Suppressor macrophage (primary cell): ENCODE measurements at places on chromosomes 7 and 10.

DNA sequence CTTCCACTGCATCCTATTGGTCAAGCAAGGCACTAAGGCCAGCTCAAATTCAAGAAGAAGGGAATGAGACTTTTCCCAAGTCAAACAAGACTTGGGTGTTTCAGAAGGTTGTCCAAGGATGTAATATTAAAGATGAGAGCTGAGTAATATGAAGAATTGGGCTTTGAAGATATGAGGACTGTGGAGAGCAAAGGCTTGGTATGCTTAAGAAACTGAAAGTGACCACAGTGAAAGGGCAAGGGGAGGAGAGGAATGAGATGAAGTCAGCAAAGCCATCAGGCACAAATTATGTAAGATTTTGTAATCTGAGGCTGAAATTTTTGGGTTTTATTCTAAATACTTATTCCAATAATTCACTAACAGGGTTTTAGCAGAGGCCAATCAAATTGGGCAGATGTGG lies 38.6 kb upstream of the NPY start:
- no peak for DNase-seq

DNA sequence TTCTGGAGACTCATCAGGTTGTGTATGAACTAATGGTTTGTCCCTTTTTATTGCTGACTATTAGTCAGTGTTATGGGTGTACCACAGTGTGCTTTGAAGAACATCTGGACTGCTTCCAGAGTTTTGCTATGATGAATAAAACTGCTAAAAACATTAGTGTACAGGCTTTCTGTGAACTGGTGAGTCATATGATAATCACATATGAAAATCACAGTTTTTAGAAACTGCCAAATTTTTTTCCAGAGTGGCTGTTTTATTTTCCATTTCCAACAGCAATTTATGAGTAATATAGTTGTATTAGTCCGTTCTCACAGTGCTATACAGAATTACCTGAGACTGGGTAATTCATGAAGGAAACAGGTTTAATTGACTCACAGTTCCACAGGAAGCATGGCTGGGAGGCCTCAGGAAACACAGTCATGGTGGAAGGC lies 281.2 kb upstream of the VSTM2A start:
- no peak for DNase-seq

DNA sequence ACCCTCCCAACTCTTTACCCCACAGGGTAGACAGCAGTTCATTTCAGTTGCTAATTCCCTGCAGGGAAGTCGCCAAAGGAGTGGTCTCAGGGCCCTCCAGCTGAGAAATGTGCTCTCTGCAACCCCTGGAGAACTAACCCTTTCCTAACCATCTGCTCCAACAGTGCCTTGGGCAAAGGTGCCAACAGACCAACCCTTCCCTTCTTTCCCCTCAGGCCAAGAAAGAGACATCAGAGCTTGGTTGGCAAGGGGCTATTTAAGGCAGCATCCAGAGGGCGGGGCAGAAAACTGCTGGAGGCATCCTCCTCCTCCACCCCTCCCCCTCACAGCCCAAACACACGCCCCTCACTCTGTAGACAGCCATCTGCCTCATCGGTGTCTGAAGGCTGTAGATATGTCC lies 1.7 kb downstream of the SORBS1 start:
- DNase-seq: no peak

- DNase-seq: peak; percentile 58
These were observed 45.5 kb downstream of the MYOF start for GRCh38 chr10:93436591-93437085.

DNA sequence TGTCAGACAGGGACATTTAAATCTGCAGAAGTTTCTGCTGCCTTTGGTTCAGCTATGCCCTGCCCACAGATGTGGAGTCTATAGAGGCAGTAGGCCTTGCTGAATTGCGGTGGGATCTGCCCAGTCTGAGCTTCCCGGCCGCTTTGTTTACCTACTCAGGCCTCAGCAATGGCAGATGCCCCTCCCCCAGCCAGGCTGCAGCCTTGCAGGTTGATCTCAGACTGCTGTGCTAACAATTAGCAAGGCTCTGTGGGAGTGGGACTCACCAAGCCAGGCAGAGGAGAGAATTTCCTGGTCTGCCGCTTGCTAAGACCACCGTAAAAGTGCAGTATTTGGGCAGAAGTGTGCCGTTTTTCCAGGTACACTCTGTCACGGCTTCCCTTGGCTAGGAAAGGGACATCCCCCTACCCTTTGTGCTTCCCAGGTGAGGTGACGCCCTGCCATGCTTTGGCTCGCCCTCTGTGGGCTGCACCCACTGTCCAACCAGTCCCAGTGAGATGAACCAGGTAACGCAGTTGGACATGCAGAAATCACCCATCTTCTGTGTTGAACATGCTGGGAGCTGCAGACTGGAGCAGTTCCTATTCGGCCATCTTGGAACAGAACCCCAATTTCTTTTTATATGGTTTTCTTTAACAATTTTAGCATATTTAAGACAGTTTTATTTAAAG lies 28.4 kb upstream of the VWDE start:
- DNase-seq: no peak

DNA sequence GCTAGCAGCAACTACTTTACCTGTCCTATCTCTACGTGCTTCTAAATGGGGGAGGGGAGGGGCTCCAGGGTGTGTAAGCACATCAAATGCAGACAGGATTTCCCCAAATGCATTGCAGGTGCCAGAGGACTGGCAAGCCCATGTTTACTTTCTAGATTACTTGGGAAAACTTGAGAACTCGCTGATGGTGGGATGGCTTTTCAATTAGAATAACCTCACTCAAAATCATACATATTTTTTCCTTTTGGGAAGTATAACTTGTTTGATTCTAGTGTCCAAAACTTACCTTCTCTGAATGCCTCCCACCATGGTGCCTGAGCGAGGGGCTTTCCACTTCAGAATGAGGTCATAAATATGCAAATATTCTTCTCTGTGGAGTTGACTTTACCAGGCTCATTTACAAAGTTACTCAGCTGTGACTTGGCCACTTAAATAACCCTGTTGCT lies 191.3 kb upstream of the RHOBTB1 start:
- DNase-seq: no peak

DNA sequence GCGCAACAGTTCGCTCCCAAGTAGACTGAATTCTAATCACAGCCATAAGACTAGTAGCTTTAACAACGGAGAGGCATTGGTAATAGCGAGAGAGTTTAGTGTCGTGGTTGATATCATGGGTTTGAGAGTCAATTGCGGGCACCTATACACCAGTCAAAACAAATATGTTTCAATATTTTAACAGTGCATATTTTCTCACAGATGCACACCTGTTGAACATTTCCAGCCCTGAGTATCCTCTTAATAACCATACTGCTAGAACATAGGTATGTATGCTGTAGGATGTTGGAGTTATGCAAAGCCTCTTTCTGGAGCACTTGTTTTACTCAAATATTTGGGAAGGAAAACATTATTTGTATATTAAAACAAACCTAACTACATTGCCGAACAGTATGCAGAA lies 92.9 kb downstream of the FAM107B start:
- DNase-seq: no peak

DNA sequence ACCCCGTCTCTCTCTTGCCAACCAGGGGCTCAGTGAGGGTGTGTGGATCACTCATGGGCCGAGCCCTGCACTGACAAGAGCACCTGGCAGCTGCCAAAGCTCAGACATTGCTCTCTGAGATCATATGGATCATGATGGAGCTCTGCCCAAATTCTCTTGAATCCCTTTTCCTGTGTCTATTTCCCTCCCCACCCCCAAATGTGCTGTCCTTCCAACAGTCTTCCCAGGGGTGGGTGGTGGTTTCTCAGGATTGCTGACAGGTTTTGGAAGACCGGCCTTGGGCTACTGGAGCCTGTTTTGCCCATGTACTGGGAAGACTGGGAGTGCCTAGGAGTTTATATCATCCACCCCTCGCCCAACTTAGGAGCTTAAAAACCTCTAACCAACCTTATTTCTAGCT lies 10.5 kb downstream of the ARHGAP22 start:
- no peak for DNase-seq

- no peak for DNase-seq
These were observed 76.1 kb upstream of the POM121L12 start for GRCh38 chr7:52959336-52959735.

DNA sequence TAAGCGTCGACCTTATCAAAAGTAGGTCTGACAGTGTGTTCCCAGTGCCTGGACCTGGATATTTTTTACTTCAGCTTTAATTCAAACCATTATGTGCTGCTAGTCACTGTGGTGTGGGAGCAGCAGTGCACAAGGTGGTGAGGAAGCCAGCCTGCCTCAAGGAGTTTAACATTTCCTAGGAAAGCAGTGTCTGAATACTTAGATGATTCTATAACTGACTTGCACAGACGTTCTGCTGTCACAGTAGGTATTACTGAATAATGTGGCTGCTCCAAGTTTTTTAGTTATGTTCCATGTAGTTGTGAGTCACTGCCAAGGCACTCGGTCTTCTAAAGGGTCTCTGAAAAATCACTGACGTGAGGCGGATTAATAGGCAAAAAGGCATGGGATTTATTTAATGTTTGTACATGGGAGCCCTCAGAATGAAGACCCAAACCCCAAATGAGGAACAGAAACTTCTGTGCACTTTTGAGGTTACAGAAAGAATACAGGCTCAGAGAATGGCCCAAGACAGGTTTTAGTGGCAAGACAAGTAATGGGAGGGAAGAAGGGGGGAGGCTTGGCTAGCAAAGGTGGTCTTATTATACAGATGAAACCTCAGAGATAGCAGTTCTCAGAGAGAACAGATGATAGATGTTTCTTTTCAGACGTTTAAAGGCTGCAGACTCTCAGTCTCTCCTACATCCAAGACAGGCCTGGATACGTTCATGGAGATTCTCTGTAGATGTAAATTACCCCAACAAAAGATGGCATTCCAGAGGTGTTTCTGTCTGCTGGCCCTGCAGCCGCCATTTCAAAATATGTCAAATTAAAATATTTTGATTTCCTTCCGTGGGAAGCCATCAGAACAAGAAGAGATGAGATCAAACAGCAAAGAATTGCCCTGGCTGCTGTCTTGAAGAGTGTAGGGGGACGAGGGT lies 209.3 kb downstream of the SDK1 start:
- DNase-seq: no peak

DNA sequence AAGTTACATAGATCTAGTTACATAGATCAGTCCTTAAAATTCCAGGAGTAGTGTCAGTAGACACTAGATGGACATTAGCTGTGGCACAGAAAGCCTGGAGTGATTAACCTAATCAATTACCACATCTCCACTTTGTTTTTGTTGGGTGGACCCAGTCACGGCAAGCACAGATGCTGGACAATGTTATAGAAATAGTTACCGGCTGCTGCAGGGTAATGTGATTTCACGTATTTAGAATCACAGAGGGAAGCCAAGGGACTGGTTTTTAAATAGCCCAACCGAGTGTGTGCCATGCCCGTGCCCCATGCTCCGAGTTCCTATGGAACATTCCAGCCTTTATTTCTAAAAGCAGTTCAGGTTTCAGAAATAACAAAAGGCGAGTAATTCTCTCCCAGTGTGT lies 2.8 kb downstream of the LGI1 start:
- no peak for DNase-seq

GRCh38 chr7:142405122-142405765 lies 147.4 kb upstream of the PRSS58 start:
- no peak for DNase-seq

DNA sequence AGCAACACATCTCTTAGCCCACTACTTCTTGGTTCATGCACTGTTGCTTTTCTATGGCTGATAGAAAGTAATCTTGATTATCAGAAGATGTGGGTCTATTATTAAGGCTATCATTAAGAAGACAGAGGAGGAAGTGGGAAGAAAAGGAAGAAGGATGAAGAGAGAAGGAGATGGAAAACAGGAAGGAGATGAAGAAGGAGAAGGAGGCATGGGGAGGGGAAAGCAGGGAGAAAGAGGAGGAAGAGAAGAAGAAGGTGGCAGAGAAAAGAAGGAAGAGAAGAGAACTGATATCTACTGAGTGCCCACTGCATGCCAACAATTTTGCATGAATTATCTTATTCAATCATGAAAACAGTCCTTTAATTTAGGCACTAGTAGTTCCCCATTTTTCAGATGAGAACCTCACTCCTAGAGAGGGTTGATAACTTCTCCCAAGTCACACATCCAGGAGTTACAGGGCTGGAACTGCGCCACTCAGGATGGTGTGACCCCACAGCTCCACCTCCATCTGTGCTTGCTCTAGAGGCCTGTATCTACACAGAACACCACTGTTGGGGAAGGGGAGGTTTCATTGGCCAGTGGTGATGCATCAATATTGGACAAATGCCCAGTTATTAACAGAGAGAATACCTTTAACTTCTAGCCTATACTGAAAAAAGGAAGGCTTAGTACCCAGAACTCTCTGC lies 147.4 kb downstream of the CXCL12 start:
- DNase-seq: no peak

- no peak for DNase-seq
These were observed 350.3 kb downstream of the GALNT17 start for GRCh38 chr7:71482284-71482683.

GRCh38 chr7:19133886-19134285 lies 11.3 kb downstream of the FERD3L start:
- no peak for DNase-seq

GRCh38 chr7:98555403-98555802 lies 61.7 kb upstream of the NPTX2 start:
- DNase-seq: no peak

- DNase-seq: peak; percentile 56
These were observed 81.4 kb upstream of the LAMB4 start for GRCh38 chr7:108211382-108212201.

- no peak for DNase-seq
These were observed 10.2 kb downstream of the TCF7L2 start for GRCh38 chr10:112960151-112960681.

GRCh38 chr7:154171422-154171821 lies 119.2 kb downstream of the DPP6 start:
- no peak for DNase-seq

DNA sequence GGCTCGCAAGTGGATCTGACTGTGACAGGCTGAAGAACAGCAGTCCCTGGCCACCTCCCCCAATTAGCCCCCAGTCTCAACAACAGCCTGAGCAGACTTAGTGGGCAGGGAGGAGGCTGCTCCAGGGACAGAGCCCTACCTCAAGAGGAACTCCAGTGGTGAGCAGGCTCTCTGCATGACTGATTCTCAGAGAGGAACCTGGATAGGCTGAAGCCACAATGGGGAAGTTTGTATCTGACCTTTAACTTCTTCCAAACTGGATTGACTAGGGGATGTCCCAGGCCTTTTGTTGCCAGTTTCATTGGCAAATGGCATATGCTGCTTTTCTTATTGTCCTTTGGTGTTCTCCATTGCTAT lies 93.0 kb downstream of the ARHGAP22 start:
- peak; percentile 85 for DNase-seq

GRCh38 chr10:13087986-13088618 lies 11.9 kb upstream of the OPTN start:
- no peak for DNase-seq

DNA sequence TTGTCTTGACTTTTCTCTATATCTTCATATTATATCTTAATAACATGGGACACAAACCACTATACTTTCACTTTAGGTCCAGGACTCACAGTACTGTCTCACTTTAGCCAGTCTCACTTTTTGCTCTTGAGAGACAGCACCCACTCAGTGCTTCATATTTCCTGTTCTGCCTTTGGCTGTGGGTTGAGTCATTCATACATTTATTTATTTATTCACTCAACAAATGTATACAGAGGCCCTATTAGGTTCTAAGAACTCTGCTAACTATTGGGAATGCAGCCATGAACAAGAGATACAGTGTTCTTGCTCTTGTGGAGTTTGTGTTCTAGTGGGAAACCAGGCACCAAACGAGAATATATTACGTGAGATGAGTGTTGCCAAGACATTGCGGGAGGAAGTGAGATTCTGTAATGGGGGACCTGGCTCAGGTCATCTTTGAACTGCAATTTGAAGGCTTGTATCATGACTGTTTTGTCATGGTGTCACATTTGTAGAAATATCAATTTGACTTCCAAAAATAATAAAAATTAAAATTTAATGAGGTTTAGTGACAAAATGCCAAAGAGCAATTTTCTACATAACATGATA lies 190.1 kb downstream of the SDHAF3 start:
- no peak for DNase-seq

GRCh38 chr10:80465451-80465835 lies 11.3 kb downstream of the TSPAN14 start:
- DNase-seq: no peak
